ENCODE measurements at places on chromosomes 13 and 19. TPM values are rescaled to one million over a fixed set of nuclear protein-coding genes. Genes with fewer than 3 reads are reported as not detected.
A peak's percentile ranks its signal among the peaks of the same experiment; 100 is the strongest.

GRCh38 chr13:28493740-28494503 lies 1.0 kb downstream of the FLT1 start:
- no peak for DNase-seq

DNA sequence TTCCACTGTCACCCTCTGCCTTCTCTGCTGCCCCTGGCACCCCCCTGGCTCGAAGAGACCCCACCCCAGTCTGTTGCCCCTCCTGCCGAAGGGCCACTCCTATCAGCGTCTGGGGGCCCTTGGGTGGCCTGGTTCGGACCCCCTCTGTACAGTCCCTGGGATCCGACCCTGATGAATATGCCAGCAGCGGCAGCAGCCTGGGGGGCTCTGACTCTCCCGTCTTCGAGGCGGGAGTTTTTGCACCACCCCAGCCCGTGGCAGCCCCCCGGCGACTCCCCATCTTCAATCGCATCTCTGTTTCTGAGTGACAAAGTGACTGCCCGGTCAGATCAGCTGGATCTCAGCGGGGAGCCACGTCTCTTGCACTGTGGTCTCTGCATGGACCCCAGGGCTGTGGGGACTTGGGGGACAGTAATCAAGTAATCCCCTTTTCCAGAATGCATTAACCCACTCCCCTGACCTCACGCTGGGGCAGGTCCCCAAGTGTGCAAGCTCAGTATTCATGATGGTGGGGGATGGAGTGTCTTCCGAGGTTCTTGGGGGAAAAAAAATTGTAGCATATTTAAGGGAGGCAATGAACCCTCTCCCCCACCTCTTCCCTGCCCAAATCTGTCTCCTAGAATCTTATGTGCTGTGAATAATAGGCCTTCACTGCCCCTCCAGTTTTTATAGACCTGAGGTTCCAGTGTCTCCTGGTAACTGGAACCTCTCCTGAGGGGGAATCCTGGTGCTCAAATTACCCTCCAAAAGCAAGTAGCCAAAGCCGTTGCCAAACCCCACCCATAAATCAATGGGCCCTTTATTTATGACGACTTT lies 2.0 kb downstream of the ZFP36 start:
- no peak for DNase-seq

GRCh38 chr13:52896827-52897659 lies 48.6 kb upstream of the PCDH8 start:
- peak; percentile 41 for DNase-seq

ZNF181 gene
- 12.9 TPM for total RNA-seq

UGGT2 gene
- total RNA-seq: 23.7 TPM

- no peak for DNase-seq
Observed at GRCh38 chr19:38405276-38405675, 2.4 kb downstream of the FAM98C start.

KPNA3 gene
- total RNA-seq: 50.3 TPM

ZNF418 gene
- total RNA-seq: 14.0 TPM

GRCh38 chr19:49520705-49521319 lies 7.0 kb upstream of the RCN3 start:
- no peak for DNase-seq

GRCh38 chr19:1466461-1467214 lies 12.4 kb downstream of the C19orf25 start:
- DNase-seq: no peak

SLITRK6 gene
- 53.1 TPM for total RNA-seq

PCP2 gene
- total RNA-seq: not detected

All from endothelial cell (in vitro differentiated cells).